ENCODE measurements at places on chromosomes 5 and 9. TPM values are rescaled to one million over a fixed set of nuclear protein-coding genes. Genes with fewer than 3 reads are reported as not detected.

Gene UNC5A
- polyA plus RNA-seq: not detected

Gene PPP2R2B
- 115 TPM for polyA plus RNA-seq

Gene PKD2L2
- not detected for polyA plus RNA-seq

Gene FOXD1
- polyA plus RNA-seq: 0.15 TPM

Gene OR13C2
- not detected for polyA plus RNA-seq

Data from Purkinje cell (primary cell).